D721Med (cell line): ENCODE measurements at places on chromosomes 1 and 21.

GRCh38 chr1:47409311-47410067 lies 6.6 kb upstream of the FOXE3 start:
- no peak for DNase-seq

- peak; percentile 87 for DNase-seq
Measured at GRCh38 chr1:204988196-204988595, 54.8 kb upstream of the CNTN2 start.

DNA sequence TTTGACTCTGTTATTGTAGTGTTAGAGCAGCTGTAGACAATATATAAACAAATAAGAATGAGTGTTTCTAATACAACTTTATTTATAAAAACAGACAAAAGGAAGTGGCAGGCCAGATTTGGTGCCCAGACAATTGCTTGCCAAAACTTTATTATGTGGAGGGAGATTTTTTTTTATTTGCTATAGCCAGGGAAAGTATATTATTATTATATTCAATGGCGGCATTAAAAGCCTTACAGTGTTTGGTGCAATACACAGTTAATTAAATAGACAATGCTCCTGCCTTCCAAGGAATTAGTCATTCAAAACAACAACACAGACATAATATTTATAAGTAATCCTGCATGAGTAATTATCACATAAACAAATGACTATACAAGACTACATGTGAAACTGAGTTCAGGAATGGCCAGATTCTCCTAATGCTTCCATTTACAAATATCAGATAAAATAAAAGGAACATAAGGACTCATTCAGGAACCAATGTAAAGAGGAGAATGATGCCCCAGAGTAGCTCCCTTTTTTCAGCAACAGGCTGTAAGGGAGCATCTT lies 10.6 kb upstream of the RC3H1 start:
- no peak for DNase-seq

DNA sequence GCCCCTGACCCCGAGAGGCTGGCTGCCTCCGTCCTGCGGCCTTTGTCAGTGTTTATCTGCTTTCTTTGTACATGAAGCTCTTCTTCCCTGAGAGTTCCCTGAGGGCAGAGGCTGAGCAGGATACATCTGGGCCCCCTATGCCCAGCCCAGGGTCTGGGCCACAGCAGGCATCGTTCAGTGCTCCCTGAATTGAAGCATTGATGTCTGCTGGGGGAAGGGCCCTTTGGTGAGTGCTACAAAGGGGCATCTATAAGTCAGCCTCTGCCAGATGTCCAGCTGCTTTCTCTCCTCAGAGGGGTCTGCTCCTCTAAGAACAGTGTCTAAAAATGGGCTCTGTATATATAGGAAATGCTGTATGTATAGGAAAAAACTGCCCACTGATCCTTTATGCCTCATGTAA lies 2.1 kb downstream of the HEYL start:
- no peak for DNase-seq

- no peak for DNase-seq
Measured at GRCh38 chr1:153872331-153872730, 50.4 kb downstream of the GATAD2B start.

GRCh38 chr1:15324869-15325335 lies 77.9 kb downstream of the FHAD1 start:
- DNase-seq: no peak

GRCh38 chr1:236868625-236869467 lies 73.8 kb downstream of the MTR start:
- no peak for DNase-seq

GRCh38 chr1:201137579-201138310 lies 10.8 kb upstream of the ASCL5 start:
- no peak for DNase-seq

- no peak for DNase-seq
Measured at GRCh38 chr1:67214420-67215174, 48.3 kb downstream of the IL23R start.

DNA sequence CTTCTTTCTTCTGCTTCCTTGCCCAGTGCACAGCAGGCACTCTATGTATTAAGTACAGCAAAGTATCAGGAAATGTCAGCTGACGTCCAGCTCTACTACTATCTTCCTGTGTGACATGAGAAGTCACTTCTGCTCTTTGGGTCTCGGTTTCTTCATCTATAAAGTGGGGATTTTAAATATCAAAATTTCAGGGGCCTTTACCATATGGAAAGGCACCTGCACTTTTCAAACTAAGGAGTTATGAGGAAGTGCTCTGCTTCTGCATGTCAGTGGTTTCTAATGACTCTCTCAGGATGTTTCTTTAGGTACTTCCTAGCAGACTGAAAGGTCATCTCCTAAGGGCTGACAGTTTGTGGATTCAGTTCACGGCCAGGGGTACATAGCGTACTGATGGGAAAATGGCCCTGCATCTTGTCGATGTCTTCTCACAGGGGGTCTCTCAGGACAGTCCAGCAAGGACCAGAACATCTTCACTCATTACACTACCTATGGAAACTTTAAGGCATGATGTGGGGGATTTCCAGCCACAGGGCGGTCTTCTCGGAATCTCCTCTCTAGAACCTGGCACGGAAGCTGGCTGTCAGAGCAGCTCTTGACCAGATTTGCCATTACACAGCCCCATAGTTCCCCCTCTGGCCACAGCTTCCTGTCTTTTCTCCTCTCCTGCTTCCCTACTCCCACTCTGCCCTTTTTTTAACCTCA lies 42.0 kb upstream of the MTF1 start:
- DNase-seq: no peak

GRCh38 chr1:19232524-19232846 lies 18.8 kb downstream of the EMC1 start:
- no peak for DNase-seq

- no peak for DNase-seq
Measured at GRCh38 chr1:3368711-3369445, 85.6 kb upstream of the ARHGEF16 start.

DNA sequence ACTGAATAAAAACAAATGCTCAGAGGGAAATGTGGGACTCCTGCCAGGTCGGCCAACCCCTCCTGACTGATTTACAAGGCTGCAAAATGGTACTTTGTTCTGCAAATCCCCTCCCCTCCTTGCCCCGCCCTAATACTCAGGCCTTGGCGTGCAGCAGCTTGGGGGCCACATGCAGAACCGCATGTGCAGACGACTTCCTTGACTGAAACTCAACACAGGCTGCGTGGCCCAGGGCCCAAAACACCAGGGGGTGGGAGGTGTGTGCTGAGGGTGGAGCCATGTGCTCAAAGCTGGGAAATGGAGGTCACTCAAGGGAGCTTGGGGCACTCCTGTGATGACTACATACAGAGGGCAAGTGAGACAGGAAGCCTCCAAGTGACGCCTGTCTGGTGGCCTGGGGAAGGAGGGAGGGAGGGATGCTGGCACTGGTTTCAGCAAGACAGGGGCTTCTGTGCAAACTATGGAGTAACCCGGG lies 87.2 kb downstream of the MRPL37 start:
- DNase-seq: no peak

- DNase-seq: no peak
Measured at GRCh38 chr1:76410499-76410898, 336.0 kb downstream of the ST6GALNAC3 start.
